Activated effector memory CD4-positive, alpha-beta T cell treated with Interleukin-2 at 50 U/mL for 16 hours (primary cell): ENCODE measurements at places on chromosomes 6 and 20.

DNA sequence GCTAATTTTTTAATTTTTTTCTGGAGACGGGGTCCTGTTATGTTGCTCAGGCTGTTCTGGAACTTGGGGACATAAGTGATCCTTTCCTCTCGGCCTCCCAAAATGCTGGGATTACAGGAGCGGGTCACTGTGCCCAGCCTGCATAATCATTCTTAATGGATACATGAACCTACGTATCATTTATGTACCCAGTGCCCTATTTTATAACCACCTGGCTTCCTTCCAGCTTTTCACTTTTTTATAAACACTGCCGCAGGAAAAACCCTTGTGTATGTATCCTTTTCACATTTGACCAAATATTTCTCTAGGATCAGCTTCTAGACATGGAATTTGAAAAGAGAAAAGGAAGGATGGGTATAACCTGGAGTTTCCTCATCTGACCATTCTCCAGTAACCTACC lies 85.6 kb upstream of the RIN2 start:
- no peak for DNase-seq

DNA sequence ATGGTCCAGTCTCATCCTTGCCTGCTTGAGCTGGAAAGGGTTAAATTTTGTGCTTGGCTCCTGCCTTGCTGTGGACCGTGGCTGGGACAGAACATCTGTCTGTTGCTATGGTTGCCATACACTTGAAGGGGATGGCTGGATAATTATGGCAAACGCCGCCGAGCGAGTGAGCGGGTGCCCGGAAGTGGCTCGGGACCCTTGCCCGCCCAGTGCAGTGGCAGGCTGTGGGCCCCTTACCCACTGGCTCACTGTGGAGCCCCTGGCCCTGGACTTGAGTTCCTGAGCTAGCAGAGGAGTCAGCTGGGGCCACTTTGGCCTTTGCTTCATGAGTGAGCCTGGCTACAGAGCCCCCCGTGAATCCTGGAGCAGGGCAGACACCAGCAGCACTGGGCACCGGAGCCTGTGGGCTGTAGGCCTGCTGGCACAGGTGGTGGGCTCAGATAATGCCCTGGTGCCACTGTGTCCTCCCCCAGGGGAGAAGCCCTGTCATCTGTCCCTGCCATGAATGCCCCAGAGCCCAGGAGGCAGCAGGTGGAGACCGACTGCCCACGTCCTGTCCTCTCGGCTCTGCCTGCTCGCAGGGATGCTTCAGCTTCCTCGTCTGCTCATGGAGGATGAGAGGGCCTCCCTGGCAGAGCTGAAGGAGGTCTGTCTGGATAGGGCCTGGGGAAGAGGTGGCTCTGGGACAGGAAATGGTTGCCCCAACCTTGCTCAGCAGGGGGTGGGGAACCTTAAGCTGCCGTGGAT lies 25.5 kb upstream of the NOL4L start:
- DNase-seq: no peak

DNA sequence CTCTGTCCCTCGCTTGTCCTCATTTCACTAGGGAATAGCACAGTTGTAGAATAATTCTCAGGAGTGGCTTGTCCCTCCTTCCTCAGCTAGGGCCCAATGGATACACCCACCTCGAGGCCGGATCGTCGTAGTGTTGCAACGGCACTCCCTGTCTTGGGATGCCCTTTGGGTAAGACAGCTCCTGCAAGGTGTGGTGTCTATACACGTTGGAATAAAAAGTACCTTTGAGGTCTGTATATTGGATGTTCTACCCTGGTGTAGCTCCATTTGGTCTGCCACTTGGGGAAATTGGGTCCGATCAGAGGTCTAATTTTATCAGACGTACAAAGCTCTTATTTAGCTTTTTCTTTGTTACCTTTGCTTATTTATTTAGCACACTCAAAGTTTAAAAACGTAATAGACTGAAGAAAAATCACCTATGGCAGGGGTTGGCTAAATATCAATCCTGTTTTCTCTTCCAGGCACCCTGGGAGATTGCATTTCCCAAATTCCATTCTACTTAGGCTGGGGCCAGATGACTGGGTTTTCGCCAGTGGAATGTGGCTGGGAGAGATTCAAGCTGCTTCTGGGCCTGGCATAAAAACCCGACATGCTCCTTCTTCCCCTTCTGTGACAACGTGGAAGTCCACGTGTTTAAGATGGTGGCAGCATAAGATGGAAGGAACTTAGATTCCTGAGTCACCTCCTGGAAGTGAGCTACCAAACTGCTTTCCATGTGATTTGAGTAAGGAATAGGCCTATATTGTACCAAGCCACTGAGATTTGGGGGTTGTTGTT lies 82.3 kb upstream of the CD83 start:
- DNase-seq: no peak

GRCh38 chr6:139388384-139388783 lies 13.9 kb upstream of the CITED2 start:
- no peak for DNase-seq

DNA sequence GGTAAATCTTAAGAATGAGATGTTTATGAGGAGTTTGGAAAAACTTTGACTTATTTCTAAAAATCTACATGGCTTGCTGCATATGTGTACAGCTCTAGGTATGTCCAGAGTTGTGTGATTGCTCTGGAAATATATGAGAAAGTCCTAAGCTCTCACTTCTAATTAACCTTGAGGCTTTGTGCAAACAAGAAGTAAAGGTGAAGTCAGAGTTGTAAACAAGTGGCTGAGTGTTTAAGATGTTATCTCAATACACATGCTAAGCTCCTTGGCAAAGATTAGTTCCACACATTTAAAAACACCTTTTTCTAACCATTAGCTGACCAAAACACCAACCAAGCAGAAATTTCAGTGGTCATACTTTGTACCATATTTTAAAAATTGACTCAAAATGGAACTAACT lies 684.2 kb downstream of the HTR1B start:
- DNase-seq: no peak

DNA sequence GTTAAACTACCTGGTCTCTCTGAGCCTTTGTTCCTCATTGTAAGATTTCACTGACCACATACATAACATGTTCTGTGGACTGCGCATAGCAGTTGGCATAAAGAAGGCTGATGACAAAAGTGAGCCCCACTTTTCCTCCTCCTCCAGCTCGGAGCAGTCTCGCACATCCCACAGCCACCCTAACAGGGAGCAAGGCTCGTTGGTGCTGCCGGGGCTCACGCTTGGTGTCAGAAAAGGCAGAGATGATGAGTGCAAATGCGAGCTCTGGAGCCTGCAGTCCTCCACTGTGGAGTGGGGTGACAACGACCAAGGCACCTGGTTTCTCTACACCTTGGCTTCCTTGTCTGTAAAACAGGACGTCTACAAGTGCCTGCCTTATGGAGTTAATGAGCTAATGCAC lies 9.7 kb downstream of the TGM3 start:
- DNase-seq: no peak

DNA sequence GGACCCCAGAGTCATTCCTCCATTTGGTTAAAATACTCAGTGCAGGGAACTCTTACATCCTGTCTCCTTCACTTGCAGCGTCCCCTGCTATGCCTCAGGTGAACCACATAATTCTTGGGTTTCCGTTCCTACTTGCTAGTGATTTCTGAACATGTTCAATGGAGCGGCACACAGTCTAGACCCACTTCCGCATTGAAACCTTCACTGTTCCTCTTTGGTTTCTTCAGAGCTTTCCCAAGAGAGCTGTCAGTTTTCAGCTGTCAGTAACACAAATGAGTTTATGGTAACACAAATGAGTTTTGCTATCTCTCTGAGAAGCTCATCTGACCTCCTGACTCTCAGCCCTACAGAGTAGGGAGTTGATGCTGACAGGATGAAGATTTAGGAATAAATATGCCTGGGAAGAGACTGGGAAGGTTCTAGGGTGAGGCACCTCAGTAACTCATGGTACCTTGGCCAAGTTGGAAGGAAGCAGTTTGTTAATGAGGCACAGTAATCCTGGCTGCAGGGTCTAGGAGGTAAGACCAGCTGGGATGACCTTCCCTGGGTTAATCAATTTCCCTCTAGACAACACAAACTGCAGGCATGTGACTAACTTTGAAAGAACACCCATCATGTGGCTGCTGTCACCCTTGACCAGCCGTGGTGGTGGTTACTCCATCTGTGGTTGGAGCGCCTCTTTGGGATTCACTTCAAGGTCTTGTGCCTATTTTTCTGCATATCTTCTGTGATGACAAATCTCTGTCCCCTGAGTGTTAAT lies 5.4 kb downstream of the SYS1 start:
- DNase-seq: peak; percentile 26

DNA sequence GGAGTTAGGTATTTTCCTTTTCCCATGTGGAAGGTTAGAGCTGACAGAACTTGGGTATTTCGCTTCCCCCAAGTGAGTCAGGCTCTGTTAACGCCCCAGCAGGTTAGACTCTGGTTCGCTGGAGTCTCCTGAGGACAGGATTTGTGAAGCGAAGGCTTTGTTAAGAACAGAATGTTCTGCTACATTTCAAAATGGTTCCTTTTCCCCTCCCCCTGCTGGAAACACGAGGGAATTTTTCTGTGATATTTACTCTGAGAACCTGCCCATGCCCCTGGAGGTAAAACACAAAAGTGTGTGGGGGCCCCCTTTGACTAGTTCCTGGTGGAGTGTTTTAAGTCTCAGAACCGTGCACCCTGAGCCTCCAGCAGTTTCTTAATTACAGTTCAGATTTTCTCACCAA lies 731.4 kb upstream of the CITED2 start:
- DNase-seq: no peak

- DNase-seq: no peak
Measured at GRCh38 chr20:51610761-51611624, 68.5 kb upstream of the NFATC2 start.

GRCh38 chr6:125974214-125974866 lies 12.0 kb upstream of the TRMT11 start:
- DNase-seq: no peak

GRCh38 chr20:38927902-38928578 lies 1.8 kb downstream of the FAM83D start:
- DNase-seq: no peak

DNA sequence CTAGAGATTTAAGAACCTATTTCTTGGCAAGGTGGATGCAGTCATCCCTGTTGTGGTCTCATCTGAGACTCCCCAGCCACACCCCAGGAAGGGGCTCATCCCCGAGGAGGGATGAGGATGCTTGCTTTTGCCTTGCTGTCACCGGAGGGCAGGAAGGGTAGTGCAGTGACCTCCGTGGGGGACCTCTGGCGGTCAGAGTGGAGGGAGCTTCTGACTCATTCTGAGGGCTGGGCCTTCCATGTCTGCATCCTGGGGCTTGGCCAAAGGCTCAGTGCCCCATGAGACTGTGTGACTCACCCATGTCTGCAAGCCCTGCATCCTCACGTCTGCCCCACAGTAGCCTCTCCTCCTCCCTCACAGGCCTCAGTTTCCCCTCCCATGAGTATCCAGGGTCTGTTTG lies 38.7 kb downstream of the UQCC2 start:
- no peak for DNase-seq

- no peak for DNase-seq
Measured at GRCh38 chr6:67759001-67759400, 876.1 kb upstream of the ADGRB3 start.

DNA sequence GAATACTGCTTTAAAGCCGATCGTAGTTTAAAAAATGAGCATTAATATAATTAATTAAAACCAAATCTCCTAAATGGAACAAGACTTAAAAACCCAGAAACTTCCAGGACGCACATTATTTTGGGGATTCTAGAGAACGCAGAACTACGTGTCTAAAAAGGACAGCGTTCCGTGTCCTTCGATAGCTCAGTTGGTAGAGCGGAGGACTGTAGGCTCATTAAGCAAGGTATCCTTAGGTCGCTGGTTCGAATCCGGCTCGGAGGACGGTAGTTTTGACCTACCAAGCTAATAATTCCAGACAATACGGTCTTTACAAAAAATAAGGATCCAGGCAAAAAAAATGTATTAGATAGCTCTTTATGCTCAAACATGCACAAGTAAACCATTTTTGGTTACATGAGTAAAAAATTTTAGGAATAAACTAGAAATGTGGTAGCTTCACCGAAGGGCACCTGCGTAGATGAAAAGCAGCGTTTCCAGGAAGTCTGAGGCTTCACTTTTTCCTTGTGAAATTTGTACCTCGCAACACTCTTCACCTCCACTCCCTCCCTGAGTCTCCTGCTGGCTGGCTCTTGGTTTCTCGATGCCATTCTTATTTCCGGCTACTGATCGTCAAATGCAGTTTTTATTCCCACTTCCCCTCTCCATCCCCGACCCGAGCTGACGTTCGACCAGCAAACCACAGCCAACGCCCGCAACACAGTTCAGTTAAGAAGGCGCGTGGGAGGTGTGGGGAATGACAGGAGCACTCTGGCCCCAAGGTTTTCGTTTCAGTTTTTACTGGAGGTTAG lies 19.6 kb upstream of the ABT1 start:
- no peak for DNase-seq

GRCh38 chr6:143872201-143872600 lies 7.9 kb downstream of the ZC2HC1B start:
- no peak for DNase-seq

DNA sequence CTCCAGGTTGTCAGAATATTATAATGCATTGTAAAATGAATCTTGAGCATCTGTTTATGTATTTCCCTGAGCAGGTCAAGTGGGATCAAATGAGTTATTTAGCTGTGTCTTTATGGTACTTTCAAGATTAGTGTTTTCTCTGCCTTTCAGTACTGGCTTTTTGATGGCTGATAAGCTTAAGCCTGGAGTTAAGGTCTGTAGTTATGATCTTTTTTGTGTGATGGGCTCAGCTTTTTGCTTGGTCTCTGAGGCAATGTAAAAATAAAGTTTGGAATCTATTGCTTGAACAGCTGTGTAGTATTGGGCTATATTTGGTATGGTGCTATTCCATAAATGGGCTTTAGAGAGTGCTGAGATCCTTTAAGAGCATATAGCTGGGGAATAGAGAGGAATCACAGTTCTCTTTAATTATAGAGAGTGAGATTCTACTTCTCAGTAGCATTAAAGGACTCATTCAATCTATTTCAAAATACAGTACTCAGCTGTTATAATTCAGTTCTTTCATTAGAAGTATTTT lies 40.7 kb downstream of the ZNF451 start:
- no peak for DNase-seq

DNA sequence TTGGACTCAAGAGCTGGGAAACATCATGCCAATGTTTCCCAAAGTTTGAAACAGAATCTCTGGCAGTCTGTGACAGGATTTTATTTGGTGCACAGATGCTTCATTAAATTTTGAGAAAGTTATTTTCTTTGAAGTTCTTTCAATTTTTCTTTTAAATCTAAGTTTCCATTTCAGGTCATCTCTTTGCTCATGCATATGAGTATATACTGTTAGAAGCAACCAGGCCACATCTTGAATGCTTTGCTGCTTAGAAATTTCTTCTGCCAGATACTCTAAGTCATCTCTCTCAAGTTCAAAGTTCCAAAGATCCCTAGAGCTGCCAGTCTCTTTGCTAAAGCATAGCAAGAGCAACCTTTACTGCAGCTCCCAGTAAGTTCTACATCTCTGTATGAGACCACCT lies 59.1 kb upstream of the CCDC28A start:
- DNase-seq: no peak

- DNase-seq: no peak
Measured at GRCh38 chr20:13990465-13990864, at the start of gene SEL1L2. SEL1L2 (minus strand) TSS chr20:13990614; CDS start chr20:13990534, 80 bp downstream.

DNA sequence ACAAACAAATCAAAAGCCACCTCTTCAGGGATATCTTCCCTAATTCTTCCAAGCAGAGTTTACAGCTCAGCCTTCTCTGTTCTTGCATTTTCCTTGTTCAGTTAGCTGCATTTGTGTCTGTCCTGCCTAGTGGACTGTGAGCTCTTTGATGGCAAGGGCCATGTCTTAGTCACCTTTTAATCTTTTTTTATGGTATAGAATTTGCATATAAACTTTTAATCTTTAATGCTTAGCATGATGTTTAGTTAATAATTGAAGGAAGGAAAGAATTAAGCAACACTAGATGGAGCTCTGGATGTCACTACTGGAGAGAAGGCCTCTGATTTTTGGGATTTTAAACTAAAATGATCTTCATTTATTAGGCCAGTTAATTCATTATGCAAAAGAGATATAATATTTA lies 12.1 kb downstream of the PPP2R5D start:
- DNase-seq: no peak
